A549 treated with dexamethasone at 1 μM for 4 hours (cell line): ENCODE measurements at places on chromosomes 4 and X. TPM values are rescaled to one million over a fixed set of nuclear protein-coding genes. Genes with fewer than 3 reads are reported as not detected.

The HELT gene
- 0.16 TPM in 1 of 5 replicates, not detected in the others for total RNA-seq

The PASD1 gene
- 0.02 to 0.07 TPM in 2 of 5 replicates, not detected in the others for total RNA-seq

The KLHL4 gene
- total RNA-seq = 5.2 to 7.7 TPM (median 7.0 TPM) in 5 replicates

The ERAS gene
- 0.06 to 0.15 TPM (median 0.07 TPM) in 3 of 5 replicates, not detected in the others for total RNA-seq

The ADH7 gene
- not detected in 5 replicates for total RNA-seq

The BDH2 gene
- 7.3 to 9.5 TPM (median 8.4 TPM) in 5 replicates for total RNA-seq

The TLR6 gene
- total RNA-seq = 1.5 to 2.6 TPM (median 2.3 TPM) in 5 replicates

The TCEAL5 gene
- not detected in 5 replicates for total RNA-seq

The ANAPC10 gene
- total RNA-seq = 9.9 to 15.7 TPM (median 10.4 TPM) in 5 replicates

The FAM114A1 gene
- 23.2 to 39.7 TPM (median 37.5 TPM) in 5 replicates for total RNA-seq

The MORC4 gene
- 28.4 to 37.6 TPM (median 33.5 TPM) in 5 replicates for total RNA-seq

The FMR1NB gene
- total RNA-seq = not detected in 5 replicates

The FRMPD3 gene
- total RNA-seq = 0.09 to 0.16 TPM (median 0.12 TPM) in 5 replicates

The CD38 gene
- total RNA-seq = 8.9 to 17.6 TPM (median 14.4 TPM) in 5 replicates

The XIAP gene
- 27.5 to 39.5 TPM (median 35.0 TPM) in 5 replicates for total RNA-seq
